ENCODE measurements at places on chromosomes 4 and X.

- no peak for DNase-seq
These were observed 891 bp downstream of the CISD2 start for GRCh38 chr4:102869569-102870197.

- DNase-seq = no peak
These were observed 77.3 kb downstream of the ARHGAP10 start for GRCh38 chr4:147809211-147809610.

- no peak for DNase-seq
These were observed 17.6 kb upstream of the SOD3 start for GRCh38 chr4:24777536-24778463.

DNA sequence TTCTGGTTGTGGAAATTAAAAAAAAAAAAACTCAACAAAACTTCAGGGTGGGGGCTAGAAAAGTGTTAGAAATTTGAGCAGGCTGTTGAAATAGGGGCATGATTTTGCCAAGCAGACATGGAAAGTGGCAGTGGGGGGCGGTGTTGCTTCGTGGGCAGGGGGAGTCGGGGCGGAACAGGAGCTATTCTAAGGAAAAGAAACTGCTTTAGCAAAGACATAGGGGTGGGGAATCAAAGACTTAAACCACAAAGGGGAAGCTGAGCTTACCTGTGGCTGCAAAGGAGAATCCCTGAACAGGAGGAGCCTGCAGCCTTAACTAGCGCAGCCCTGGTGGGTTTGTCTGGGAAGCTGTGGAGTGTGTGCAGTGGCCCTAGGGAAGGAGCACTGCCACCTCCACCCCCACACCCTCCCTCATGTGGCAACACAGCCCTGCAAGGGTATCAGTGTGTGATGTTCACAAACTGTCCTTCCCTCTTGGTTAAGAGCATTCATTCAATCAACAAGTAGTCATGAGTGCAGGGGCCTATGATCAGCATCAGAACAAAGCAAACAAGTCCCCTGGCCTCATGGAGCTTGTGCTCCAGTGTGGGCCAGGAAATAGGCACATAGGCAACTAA is 20.5 kb downstream of the SEL1L3 start:
- no peak for DNase-seq

GRCh38 chr4:167890226-167890625 is 202.1 kb upstream of the ANXA10 start:
- DNase-seq = no peak

DNA sequence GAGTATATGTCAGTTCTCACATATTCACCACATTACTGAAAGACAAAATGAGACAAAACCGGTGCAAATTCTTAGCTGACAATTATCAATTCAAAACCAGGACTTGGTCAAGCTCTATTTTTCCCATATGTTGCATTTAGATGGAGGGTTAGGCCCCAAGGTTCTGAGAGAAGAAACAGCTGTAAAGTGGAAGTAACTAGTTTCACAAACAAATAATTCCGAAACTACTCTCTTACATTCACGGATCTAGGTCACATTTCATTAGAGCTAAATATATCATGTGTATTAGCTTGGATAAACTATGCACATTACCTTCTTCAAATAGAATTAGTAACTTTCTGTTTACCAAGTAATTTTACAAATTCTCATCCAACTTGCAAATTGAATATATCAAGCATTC is 3.7 kb upstream of the GABRA2 start:
- no peak for DNase-seq

GRCh38 chrX:331825-332495 is 13.4 kb upstream of the GTPBP6 start:
- DNase-seq = no peak

- no peak for DNase-seq
These were observed 17.8 kb upstream of the ANXA5 start for GRCh38 chr4:121714548-121714947.

DNA sequence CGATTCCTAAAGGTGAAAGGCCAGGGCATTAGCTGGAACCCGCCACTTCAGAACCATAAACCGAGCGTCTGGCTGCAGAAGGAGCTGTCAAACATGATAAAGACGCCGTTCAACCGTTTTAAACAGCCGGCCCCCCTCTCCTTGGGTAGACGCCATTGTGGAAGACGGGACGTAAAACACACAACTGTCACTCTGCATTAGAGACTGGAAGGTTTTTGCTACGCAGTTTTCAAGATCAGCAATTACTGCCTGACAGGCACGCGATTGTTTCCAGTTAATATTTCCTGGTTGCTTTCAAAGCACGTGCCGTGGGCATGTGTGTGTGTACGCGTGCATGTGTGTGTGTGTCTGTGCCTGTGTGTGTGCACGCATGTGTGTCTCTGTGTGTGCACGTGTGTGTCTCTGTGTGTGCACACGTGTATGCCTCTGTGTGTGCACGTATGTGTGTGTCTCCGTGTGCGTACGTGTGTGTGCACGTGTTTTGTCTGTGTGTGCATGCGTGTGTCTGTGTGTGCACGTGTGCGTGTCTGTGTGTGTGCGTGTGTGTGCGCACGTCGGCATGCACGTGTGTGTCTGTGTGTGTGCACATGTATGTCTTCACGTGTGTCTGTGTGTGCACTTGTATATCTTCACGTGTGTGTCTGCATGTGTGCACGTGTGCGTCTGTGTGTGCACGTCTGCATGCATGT is 48.8 kb downstream of the SHOX start:
- no peak for DNase-seq

DNA sequence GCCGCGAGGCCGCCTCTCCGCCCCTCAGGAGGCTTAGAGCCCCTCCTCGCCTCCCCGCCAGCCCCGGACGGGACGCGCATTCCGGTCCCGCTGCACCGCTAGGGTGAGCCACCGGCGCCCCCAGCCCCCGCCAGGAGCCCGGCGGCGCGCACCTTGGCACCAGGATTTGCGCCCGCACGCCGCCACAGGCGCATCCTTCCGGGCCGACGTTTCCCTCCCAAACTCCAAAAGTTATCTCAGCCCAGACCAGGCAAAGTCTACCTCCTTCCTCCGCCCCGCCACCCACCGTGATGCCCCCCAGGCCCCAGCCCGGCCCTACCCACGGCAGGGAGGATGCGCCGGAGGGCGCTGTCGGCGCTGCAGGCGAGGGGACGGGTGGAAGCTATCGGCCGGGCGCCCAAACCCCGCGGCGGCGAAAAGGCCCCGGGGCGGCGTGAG is 538 bp downstream of the SCML2 start:
- DNase-seq = no peak
